ENCODE measurements at places on chromosomes 1 and 21.

DNA sequence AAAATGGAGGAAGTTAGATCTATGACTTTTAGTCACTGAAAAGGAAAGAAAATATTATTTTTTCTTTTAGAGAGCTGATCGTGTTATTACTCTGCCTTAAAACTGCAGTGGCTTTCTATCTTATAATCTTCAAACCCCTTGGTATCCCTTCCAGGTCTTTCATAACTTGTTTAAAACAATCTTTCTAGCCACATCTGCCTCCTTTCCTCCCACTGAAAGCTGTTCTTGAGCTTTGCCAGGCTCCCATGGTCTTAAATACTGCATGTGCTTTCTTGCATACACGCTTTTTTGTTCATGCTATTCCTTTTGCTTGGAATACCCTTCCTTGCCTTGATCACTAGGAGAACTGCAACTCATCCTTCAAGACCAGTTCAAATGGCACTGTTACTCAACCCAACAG is 65.9 kb upstream of the GADD45A start:
- no peak for DNase-seq

DNA sequence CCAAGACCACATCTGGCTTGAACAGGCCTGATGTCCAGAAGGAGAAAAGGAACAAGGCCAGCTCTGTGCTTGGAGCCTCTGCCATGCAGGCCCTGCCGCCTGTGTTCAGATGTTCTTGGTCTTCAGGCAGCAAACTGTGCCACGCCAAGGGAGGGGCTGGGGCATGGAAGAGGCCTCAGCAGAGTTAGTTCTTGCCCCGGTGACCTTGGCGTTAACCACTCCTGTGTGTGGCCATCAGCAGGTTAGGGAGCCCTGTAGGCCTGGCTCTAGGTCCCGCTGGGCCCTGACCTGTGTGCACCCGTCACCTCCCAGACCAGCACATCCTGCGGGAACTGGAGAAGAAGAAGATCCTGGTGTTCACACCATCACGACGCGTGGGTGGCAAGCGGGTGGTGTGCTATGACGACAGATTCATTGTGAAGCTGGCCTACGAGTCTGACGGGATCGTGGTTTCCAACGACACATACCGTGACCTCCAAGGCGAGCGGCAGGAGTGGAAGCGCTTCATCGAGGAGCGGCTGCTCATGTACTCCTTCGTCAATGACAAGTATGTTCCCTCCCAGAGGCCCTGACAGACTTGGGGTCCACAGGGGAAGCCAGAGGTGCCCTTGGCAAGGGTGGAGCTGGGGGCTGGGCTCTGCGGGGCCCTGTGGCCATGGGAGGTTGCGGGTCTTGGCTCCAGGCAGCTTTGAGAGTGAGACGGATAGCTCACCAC is 7.1 kb downstream of the ZC3H12A start:
- no peak for DNase-seq

GRCh38 chr1:50591598-50591997 is 168.4 kb upstream of the DMRTA2 start:
- DNase-seq = no peak

GRCh38 chr21:46650476-46651098 is 15.1 kb downstream of the PRMT2 start:
- no peak for DNase-seq

Measured in hematopoietic multipotent progenitor cell (in vitro differentiated cells).